NCI-H187 (cell line): ENCODE measurements at places on chromosomes 3 and 15.
A peak's percentile ranks its signal among the peaks of the same experiment; 100 is the strongest.

GRCh38 chr3:154040283-154040682 lies 80.9 kb upstream of the ARHGEF26 start:
- DNase-seq, result no peak

DNA sequence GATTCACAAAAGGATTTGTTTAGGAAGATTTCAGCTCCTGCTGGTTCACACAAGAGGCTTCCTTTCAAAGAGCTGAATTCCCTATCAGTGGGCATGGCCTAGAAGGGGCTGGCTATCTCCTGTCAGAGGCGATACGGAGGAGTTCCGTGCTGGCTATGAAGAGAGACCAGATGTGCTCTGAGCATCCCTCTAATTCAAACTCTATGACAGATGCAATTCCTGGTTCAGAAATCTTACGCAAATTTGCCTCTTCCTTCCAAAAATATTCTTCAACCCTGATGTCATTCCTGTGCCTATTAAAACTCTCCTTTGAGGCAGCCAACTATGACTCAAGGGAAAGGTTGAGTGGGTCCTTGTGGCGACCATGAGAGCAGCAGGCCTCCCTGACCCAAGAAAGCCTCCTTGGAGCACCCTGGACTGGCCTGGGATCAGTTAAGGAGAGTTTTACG lies 139.3 kb upstream of the HES1 start:
- DNase-seq, result no peak

GRCh38 chr15:67290319-67290718 lies 35.7 kb downstream of the IQCH start:
- DNase-seq, result no peak

- no peak for DNase-seq
These were observed 299.6 kb downstream of the UNC13C start for GRCh38 chr15:54277834-54278233.

GRCh38 chr3:98782824-98783500 lies 19.8 kb downstream of the ST3GAL6 start:
- no peak for DNase-seq

GRCh38 chr15:89117790-89118189 lies 29.5 kb downstream of the ABHD2 start:
- no peak for DNase-seq

GRCh38 chr15:85625856-85626255 lies 168.9 kb downstream of the KLHL25 start:
- no peak for DNase-seq

- no peak for DNase-seq
These were observed 87.0 kb downstream of the CFAP44 start for GRCh38 chr3:113354307-113354706.

GRCh38 chr15:62059816-62060112 lies 483 bp downstream of the VPS13C start:
- no peak for DNase-seq

- no peak for DNase-seq
These were observed 96.5 kb upstream of the THRB start for GRCh38 chr3:24591191-24591590.

DNA sequence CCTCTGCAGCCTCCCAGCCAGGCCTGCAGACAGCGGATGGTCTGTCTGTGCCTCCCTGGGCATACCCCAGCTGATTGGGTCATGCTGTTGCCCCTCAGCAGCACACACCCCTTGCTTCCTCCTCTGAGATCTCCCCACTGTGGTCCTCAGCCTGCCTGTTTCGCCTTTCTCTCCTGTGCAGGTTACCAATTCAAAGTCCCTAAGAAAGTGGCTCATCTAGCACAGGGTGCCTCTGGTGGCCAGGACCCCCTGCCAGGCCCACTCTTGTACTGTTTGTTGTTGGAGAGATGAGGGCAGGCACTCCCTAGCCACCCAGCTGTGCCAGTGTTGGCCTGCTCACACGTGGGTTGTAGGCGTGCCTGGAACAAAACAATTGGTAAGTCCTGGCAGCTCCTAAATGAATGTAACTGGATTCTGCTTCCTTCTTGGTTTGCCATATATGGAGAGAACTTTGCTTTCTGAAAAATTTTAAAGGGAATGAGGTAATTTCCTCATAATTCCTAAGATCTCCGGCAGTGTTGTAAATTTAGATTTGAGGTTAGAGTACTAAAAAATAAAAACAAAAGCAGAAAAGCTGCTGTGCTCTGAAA lies 213.2 kb upstream of the IL12A start:
- DNase-seq, result peak; percentile 48

DNA sequence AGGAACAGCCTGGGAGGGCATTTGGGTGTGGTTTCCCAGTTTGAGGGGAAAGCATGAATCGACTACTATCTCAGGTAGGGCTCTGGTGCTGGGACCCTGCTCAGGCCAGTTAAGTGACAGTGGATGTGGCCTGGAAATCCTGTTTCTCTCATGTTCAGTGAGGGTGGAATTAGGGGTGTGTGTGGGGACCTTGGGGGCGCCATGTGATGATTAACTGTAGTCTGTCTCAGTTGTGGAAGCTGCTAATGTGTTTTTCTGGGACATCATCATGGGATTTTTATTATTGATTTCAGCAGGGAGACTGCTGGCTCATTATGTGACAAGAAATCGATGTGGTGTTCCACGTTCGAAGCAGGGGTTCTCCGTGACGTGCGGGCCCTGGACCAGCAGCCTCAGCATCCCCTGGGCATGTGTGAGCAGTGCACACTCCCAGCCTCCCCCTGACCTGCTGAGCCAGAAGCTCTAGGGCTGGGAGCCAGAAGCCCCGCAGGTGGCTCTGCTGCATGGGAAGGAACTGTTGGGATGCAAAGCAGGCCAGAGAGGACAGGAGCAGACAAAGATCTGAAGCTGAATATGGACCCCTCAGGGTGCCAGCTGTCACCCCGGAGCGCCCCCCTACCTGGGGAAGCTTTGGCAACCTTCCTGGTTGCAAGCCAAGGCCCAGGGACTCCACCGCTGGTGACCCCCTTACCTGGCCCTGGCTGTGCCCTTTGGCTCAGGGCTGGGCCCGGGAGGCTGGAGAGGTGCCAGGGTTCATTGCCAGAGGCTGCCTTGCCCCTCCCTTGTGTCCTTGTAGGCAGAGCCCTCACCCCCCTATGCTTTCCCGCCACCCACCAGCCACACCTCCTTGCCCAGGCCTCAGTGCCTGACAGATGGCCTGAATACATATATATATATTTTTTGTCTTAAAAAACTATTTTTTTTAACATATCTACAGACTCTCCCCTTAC lies 149.8 kb downstream of the APBA2 start:
- no peak for DNase-seq

DNA sequence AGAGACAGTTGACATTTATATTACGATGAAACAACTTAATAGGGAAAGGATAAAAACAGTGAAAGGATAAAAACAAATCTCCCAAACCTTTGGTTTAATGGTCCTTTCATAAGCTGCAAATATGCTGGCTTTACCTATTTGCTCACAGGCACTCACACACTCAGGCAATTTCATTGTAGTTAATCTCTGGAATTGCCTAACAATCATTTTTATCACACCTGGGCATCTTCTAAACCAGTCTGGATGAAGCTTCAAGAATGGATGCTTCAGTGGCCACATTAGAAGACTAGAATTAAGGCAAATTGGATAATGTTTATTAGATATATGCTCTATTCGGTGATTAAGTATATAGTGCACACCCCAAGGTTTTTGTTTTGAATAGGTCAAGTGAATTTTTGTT lies 13.5 kb downstream of the OSBPL10 start:
- no peak for DNase-seq

GRCh38 chr3:43328653-43329052 lies 42.3 kb downstream of the SNRK start:
- DNase-seq, result no peak

DNA sequence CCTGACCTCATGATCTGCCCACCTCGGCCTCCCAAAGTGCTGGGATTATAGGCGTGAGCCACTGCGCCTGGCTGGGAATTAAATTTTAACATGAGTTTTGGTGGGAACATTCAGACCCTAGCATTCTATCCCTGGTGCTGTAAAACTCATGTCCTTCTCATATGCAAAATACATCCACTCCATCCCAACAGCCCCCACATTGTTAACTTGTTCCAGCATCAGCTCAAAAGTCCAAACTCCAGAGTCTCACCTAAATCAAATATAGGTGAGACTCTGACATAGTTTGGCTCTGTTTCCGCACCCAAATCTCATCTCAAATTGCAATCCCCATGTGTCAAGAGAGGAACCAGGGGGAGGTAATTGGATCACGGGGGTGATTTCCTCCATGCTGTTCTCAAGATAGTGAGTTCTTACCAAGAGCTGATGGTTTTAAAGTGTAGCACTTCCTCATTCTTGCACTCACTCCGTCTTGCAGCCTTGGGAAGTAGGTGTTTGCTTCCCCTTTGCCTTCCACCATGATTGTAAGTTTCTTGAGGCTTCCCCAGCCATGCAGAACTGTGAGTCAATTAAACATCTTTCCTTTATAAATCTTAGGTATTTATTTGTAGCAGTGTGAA lies 96.2 kb upstream of the PLCL2 start:
- DNase-seq, result no peak

DNA sequence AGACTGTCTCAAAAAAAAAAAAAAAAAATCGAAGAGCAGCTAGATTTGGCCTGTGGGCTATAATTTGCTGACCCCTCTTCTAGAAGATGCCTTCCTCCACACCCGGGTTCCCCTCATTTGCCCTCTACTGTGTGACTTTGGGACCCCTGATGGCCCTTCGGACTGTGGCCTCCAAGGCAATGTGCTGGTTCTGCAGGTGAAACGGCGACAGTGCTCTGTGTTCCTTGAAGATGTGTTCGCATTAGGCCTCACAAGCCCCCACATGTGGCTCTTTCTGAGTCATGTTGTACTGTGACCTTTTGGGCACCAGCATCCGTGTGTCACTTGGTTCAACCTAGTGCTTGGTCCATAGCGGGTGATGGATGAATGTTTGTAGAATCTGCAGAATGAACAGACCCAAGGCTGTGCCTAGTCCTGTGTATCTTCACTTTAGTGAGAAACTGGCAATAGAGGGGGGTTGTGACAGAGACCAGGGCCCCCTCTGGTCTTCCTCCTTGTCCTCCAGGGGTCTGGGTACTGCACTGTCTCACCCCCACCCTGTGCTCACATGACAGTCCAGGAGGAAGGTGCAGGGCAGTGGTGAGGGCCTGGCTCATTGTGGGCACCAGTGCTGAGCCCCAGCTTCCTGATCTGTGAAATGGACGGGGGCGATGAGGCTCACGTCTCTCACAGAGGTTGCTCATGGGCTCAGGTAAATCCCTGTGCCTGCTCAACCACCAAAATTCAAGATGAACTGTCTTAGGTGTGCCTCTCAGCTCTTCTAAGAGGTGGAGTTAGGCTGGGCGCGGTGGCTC lies 22.7 kb downstream of the GOLGA6L2 start:
- no peak for DNase-seq

DNA sequence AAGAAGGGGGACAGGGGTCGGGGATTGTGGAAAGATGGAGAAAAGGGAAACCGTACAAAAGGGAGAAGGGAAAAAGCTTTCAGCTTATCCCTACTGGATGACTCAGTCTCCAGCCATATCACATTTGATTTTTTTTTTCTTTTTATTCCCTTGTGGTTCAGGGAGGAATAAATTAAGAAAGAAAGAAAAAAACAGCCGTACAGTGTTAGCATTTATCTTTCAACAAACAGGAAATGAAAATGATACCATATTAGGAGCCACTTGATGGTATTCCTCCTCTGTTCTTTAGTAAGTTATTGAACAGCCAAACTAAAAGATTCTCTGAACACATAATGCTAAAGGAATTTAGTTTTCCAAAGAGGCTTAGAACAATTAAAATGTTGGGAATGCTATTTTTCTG lies 594.4 kb downstream of the FOXP1 start:
- DNase-seq, result no peak

- no peak for DNase-seq
These were observed 246.5 kb downstream of the TBL1XR1 start for GRCh38 chr3:176950743-176951142.

DNA sequence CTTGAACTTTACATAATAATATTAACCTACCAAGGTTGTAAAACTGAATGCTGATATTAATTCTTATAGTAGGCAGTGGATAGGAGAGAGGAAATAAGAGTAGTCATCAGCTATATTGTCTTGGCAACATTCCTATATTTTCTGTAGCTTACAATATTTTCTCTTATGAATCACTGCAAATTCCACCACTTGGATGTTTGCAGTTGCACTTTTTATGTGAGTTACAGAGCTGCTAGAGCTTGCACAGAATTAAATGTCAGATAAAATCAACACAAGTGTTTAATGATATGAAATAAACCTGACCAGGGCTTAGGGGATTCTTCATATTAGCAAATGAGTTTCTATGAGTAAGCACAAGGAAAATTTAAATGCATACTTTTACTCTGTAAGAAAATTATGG lies 1710.1 kb downstream of the SI start:
- no peak for DNase-seq

GRCh38 chr3:138593488-138594149 lies 441 bp downstream of the CEP70 start:
- no peak for DNase-seq

- no peak for DNase-seq
These were observed 902 bp downstream of the TMEM44 start for GRCh38 chr3:194632226-194632808.

DNA sequence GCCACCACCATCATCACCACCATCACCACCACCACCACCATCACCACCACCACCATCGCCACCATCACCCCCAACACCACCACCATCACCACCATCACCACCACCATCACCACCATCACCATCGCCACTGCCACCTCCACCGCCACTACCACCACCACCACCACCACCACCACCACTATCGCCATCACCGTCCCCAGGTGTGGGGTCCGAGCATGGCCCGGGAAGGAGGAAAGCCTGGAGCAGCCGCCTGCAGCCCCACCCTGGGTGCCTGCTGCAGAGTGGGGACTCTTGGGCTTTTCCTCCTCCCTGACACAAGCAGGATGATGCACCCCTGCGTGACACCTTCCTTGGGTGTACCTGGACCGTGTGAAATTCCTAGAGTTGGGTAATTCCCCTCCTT lies 43.9 kb downstream of the MUC4 start:
- DNase-seq, result no peak

DNA sequence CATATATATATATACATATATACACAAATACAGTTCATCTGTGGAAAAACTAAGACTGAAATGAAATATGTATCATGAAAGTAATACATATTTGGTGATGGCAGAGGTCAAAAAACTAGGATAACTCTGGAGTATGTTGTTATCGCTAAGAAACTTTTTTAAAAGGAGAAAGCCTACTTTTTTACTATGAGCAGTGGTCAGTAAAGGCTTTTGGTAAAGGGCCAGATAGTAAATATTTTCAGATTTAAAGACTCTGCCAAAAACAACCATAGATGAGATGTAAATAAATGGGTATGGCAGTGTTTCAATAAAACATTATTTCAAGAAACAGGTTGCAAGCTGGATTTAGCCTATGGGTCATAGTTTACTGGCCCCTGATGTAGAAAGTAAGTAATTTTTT lies 93.8 kb upstream of the TGFBR2 start:
- no peak for DNase-seq

- no peak for DNase-seq
These were observed 14.7 kb upstream of the SST start for GRCh38 chr3:187684880-187685279.
